ENCODE measurements at places on chromosomes 1 and 21.

DNA sequence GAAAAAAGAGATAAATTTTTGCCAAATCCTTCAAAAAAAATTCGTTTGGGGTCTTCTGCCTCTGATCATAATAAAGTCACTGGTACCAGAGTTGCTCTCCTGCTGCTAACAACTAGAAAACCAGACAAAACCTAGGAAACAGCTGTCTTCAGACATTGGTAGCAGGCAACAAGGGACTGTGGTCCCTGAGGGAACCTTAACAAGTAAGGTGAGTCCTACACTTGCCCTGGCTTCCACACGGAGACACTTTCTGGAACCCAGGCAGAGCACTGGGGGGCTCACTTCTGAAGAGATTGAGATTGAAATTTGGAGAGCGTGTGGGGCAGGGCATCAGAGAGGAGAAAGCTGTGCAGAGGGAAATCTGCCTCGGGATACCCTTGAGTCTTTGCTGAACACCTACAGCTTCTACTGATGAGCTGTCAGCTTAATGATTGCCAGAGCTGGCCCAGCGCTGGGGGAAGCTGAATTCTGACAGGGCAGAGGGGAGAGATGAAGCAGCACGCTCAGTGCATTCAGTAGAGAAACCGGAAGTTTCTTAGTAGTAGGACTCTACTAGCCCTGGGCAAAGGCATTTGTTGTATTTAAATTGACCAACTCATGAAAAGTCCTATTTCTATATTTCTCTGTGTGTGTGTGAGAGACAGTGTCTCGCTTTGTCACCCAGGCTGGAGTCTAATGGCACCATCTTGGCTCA lies 18.5 kb upstream of the FAM89A start:
- DNase-seq: no peak

GRCh38 chr1:19453741-19454201 lies 31.6 kb downstream of the CAPZB start:
- DNase-seq: no peak

- DNase-seq: no peak
These were observed 1.6 kb downstream of the TENT5C start for GRCh38 chr1:117607471-117607870.

DNA sequence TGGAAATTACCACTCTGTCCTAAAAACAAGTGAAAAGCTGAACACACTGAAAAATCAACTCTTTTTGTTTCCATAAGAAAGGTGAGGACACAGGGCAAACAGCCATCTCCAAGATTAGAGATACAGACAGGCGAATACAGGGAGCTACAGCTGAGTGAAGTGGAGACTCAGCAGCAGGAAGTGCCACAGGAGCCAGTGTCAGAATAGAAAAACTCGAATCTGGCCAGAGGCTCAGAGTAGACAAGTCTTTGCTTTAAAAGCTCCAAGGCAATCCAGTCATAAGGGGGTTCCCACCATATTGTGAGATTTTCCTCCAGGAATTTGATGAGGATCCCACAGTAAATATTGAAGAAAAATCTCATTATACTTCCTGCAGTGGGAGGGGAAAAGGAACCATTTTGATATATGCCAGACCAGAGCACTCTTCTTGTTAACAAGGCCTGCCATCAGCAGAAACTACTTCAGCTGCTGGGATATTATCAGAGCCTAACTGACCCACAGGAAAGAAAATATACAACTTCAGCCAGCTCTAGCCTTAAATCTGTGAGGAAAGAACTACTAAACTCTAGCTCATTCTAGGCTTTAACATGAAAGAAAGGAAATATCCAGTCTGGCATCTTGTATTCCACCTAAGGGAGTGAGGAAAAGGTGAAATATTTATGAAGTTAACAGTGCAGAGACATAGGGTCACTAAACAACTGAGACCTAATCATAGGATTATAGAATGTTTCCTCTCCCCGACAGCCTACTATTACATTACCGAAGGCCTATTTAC lies 256.2 kb upstream of the OLFM3 start:
- DNase-seq: no peak

DNA sequence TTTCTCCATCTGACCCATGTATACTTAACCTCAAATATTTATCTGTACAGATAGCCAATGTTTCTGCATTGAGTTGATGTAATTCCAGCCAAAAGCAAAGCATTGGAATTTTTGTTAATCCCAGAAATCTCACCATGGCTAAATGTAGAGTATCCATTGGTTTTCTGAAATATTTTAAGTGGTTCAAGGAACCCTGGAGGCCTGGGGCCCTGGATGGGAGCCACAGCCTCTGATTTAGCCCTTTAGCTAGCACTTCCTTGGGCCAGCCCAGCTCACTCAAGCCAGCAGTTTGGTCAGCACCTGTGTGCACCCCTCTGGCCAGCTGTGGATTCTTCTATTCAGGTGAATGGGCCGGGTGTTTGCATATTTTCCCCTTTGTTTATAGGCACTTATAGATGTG lies 18.8 kb upstream of the EPS8L3 start:
- DNase-seq: no peak

DNA sequence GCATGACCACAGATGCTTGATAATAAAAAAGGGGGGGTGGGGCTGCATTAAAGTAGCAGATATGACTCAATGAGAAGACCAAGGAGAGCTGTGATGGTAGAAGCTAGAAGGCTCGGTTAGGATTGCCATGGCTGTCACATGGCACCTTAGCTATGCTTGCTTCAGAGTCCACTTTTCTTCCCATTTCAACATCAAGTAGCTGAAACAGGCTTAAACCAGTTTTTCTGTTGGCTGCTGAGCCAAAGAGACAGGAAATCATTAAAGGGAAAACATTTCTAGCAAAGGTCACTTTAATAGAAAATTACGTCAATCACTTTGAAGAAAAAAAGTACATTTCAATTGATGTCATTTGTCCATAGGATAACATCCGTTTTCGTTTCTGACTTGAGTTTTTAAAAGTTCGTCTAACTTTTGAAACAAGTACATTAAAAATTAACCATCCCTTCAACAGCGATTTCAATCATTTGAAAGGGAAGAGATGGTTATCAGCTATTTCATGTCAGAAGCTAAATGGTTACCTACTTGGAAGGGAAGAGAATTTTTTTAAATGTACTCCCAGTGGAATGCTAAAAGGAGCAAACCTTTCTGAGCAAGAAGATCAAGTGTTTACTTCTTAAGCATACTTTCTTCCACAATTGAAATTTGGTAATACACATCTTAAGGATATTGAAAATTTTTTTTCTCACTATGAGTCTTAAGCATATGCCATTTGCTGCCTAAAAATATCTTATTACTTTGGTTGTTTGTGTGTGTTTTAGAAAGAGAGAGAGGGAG lies 488.1 kb upstream of the PRMT6 start:
- DNase-seq: no peak

- peak; percentile 60 for DNase-seq
These were observed 134.6 kb upstream of the ARHGEF16 start for GRCh38 chr1:3319874-3320245.

- DNase-seq: no peak
These were observed 21.4 kb downstream of the ARHGAP29 start for GRCh38 chr1:94215955-94216354.

DNA sequence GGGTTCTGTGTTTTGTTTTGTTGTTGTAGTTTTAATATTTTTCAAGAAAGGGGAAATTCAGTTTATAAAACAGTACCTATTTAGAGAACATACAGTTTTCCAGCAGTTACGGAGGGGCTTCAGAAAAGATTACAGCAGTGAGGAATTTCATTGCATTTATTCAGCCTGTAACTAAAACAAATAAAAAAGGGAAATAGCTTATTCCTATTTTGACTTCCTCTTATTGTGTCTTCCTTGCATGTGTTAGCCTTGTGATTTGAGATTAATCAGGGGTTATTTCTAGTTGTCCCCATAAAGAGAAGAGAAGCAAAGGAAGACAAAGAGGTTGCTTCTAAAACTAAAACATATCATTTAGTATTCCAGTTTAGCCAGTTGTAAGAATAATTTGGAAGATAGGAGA lies 35.0 kb downstream of the CTTNBP2NL start:
- DNase-seq: no peak

DNA sequence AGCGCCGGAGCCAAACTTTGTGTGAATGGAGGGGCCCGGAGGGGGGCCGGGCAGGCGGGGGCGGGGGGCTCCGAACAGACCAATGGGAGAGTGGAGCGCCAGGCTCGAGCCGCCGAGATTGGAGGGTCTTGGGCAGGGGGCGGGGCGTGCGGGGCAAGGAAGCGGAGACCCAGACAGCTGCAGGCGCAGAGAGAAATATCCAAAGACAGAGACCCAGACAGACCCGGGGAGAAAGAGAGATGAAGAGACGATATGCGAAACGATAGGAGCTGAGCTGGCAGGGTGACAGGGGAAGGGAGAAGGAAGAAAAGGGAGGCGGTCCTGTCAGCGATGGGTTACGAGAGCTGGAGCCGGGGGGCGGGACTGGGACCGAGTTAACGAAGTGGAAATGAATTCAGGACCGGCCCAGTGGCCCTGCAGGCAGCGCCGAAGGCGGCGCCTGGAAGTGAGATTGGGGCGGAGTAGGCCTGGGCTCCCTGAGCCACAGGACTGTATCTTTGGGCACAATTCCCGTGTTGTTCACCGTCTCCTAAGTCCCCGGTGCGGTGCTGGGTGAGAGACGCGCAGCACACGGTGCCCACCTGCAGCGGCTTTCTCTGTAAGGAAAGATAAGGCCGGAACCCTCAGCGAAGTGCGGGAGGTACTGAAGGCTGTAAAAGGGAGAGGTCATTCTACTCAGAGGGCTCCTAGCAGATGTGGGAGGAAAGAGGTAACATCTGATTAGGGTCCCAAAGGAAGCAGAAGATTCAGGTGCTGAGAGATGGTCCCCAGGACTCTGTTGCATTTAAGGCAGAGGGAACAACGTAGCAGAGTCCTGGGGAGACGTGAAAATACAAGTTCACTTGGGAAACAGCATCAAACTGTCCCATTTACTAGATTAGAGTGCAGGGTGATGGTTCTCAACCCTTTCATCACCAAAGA lies 543 bp upstream of the KCNJ10 start:
- peak; percentile 54 for DNase-seq

DNA sequence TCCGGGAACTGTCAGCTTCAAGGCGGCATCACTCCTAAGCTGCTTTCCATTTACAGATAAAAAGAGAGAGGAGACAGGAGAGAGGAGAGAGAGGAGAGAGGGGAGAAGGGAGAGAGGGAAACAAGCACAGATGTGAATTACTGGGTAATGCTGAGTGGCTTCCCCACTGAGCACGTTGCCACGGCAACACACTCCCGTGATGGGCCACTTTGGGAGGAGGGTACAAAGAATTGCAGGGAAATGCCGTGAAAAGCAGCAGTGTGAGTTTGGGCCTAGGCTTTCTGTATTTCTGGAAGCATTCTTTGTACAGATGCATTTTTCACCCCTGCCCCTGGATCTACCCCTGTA lies 128.0 kb upstream of the IRF2BP2 start:
- no peak for DNase-seq

DNA sequence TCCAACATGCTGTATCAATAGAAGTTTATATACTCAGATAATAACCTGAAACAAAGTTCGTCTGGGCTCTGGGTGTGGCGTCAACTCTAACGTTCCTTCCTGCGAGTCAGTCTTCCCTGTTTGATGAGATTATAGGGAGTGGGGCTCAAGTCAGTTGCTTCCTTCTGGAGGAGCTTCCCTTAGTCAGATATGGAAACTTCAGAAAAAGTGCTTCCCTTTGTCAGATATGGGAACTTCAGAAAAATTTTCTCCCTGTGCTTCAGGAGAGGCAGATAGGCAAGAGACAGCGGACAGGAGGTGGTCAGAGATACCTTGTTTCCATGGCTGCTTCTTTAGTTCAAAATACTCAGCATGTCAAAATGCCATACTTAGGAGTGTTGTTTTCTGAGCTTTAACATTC lies 51.1 kb upstream of the PRDX6 start:
- DNase-seq: no peak

- DNase-seq: no peak
These were observed 44.9 kb upstream of the USP24 start for GRCh38 chr1:55259911-55260609.

- DNase-seq: no peak
These were observed 80.2 kb upstream of the ACTL8 start for GRCh38 chr1:17674726-17675500.

DNA sequence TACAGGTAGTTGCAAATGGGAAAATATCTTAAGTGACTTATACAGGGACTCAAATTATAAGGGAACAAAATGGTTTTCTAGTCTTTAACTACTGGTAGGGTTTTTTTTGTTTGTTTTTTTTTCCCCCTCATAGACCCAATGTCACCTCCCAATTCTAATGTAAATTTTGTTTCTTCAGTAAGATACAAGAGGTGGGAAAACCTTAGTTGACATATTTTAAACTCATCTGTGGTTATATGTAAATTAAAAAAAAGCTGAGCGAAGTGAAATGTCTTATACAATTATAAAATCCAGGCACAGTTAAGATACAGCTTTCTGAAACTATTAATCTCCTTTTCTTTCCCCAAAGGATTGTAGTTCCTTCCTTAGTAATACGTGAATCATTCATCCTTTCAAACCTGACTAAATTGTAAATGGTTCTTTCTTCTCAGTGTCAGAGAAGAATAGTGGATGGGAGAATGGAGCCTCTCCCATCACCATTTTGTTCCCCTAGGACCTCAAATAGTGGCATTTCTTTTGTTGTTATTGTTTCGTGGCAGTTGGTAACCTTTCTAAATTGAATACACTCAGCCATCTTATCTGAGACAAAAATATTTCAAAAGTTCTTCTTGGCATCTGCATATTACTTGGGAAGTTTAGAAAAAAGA lies 11.2 kb downstream of the TSEN15 start:
- DNase-seq: no peak

DNA sequence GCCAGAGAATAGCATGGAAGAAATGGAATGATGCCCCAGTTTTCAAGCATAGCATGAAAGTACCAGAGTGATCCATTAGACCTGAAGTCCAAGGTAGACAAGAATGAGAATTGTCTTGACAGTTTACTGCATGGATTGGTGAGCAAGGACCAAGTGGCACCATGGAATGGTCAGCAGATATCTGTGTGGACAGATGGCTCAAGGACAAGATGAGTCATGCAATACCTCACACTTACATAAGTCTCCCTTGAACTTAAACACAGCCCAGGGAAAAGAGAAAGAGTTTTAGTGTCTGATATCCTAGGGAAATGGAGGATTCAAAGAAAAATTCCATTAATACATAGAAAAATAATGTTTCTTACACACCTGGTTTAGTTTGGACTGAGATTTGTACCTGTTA lies 195.2 kb downstream of the MRPL39 start:
- DNase-seq: no peak

- peak; percentile 95 for DNase-seq
These were observed 60.2 kb upstream of the PDE9A start for GRCh38 chr21:42593007-42593814.

- DNase-seq: no peak
These were observed 87.8 kb upstream of the S1PR1 start for GRCh38 chr1:101148980-101149379.

DNA sequence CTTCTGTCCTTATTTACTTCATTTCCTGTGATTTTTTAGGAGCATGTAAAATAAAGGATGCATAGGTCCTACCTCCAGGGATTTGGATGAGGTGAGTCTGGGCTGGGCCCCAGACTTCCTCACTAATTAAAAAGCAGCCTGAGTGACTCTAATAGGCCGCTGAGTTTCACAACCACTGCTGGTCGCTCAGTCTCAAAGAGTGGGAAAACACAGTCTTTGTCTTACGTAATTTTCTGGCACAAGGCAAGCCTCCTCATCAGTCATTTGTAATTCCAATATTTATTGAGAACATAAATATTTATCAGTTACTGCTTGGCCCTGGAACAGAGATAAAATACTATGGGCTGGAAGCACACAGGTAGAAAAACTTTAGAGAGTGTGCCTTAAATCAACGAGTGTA lies 195.4 kb upstream of the RUNX1 start:
- no peak for DNase-seq

GRCh38 chr1:36161641-36162531 lies 5.9 kb downstream of the MAP7D1 start:
- no peak for DNase-seq

Data from GM12891 (cell line).